ENCODE measurements at places on chromosomes 11 and 22.

DNA sequence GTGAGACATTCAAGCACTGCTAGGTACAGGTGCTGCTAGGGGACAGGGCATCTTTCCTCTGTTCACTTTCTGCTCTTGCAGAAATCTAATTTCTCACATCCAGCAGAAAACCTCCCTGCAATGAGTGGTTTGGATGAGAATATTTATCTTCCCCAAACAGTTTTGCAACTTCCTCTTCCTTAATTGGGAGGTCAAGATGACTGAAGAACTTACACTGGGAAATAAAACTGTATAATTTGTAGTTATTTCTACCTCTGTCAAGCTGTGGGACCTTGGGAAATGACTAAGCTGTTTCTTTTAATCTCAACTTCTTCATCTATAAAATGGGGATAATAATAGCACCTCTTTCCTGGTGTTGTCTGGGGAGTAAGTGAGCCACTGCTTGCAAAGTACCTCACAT, 69.8 kb downstream of the PRR5L start:
- DNase-seq, result no peak

- DNase-seq, result no peak
Measured at GRCh38 chr11:98180511-98180910, 840.2 kb upstream of the CNTN5 start.

DNA sequence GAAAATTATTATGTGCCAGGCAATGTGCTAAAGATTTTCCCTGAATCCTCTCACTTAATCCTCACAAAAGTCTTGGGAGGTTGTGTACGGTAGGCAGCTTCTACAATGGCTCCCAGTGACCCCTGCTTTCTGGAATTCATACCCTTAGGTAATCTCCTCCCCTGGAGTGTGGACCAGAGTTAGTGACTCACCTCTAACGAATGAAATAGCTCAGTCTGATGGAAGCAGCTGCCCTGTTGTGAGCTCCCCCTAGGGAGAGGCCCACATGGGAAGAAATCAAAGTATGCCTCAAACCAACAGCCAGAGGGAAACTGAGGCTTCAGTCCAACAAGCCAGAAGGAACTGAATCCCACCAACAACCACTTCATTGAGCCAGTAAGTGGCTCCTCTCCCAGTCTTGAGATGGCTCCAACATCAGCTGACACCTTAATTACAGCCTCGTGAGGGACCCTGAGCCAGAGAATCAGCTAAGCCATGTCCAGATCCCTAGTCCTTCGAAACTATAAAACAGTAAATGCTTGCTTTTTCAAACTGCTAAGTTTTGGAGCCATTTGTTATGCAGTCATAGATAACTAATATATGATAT, 98.9 kb upstream of the ISX start:
- DNase-seq, result no peak

DNA sequence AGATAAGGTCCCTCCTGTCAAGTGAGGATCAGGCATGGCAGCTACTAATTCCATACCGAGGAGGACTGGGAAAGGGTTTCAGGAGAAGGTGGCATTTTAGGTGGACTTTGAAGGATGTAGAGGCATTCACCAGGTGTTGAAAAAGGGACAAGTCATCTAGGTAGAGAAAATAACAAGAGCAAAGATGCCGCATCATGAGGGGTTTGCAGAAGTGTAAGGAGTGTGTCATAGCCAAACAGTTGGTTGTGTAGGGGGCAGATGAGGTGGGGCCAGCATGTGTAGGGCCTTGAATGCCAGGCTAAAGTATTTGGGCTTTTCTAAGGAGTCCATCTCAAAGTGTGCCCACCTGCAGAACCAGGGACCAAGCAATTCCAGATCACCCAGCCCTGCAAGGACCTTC, 11.6 kb upstream of the LRRC32 start:
- no peak for DNase-seq

- DNase-seq, result no peak
Measured at GRCh38 chr22:36160499-36160942, at the start of gene APOL3. APOL3 (minus strand) TSS chr22:36160755; CDS start chr22:36149055, 11,700 bp downstream.

GRCh38 chr11:15839061-15839460, 517.3 kb downstream of the SOX6 start:
- DNase-seq, result no peak

DNA sequence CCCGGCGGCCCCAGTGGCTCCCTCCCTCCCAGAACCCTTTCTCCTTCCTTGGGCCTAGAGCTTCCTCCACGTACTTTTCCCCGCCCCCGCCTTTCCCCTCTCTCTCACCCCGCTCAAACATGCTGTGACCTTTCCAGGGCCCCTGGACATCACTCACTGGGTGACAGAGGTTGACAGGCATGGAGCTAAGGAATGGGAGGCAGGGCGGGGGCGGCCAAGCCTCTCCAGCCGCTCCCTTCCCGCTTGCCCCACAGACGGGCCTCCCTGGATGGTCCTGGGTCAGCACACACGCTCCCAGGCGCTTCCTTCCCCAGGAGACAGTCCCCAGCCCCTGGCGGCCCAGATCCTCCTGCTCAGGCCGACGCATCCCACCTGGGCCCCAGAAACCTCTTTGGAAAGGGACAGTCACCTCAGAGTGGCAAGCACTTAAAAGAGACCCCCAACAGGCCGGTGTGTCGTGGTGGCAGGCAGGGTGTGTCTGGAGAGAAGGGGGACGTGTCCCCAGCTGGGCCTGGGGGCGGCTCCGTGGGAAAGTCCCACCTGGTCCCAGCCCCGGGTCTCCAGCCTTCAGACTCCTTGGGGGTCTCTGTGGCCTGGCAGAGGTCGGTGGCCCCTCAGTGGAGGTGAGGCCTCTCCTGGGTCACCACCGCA, 8.8 kb downstream of the H19 start:
- DNase-seq, result no peak

- DNase-seq, result no peak
Measured at GRCh38 chr11:101288392-101288791, 158.8 kb upstream of the PGR start.

GRCh38 chr22:42644422-42645340, 4.3 kb upstream of the ATP5MGL start:
- no peak for DNase-seq
